ENCODE measurements at places on chromosomes 11 and 22.

GRCh38 chr11:106983991-106984390, 34.3 kb downstream of the GUCY1A2 start:
- no peak for DNase-seq

DNA sequence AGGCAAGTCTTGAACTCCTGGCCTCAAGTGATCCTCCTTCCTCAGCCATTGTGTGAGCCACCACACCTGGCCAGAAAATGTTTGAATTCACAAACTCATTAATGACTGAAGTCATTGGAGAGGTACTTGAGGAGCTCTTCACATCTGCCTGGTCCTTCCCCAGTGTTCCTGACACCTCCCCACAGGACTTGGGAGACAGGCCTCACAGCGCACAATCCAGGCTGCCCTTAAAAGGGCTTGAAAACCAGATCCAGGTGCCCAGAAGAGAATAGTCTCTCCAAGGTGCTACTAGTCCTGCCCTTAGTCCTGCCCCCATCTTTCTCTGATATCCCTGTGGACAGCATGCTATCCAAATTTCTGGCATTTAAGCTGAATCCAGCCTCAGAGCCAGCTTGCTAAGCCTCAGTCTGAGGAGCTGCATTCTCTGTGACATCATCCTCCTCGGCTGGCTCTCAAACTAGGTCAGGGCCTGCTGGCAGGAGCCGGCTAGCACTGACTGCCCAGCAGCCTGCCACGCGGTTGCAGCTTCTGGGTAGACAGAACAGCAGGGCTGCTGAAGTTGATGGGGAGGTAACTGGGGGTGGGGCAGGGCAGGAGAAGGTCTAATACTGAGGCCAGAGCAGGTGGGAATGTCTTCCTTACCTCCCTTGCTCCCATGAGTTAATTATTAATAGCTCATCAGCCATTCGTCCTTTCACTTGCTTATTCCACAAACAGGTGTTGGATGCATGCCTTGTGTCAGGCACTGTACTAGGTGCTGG, 35.3 kb upstream of the NECTIN1 start:
- DNase-seq, result no peak

DNA sequence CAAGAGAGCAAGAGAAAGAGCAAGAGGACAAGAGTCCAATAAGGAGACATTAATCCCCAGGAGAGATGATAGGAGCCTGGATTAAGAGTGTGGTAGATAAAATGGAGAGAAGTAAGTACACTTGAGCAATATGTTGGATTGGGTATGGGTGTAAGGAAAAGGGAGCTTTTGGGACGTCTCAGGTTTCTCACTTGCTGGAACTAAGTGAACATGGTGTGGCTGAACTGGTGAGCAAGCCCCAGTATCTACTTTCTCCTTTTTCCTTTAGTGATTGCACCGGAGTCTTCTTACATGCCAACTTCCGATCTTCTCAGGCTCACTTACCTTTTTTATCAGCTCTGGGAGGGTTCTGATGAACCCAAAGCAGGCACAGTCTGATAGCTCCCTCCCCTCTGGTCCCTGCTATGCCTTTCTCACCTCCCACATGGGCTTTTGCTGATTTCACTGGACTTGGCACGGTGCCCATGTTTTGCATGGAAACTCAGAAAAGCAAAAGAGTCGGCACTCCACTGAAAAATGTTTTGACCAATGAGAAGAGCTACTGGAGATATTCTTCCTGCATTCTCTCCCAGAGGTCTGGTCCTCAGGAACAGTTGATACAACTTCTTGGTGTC, 14.5 kb upstream of the APLNR start:
- peak; percentile 35 for DNase-seq

DNA sequence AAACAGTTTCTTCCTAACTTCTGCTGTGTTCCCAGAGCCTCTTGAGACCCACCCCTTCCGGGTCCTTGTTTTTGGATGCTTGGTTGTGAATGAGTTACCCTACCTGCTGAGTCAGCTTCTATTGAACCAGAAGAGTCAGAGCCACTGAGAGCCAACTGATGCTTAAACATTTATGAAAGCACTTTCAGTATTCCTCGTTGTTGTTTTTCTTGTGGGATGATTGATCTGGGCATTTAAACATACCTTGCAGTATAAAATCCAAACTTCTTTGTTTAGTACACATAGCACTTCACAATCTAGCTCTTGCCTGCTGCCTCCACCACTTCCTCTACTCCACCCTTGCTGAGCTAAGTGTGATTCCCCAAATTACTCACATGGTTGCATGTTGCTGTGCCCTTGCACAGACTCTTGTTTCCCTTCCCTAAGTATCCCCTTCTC, 5.5 kb downstream of the PRSS23 start:
- DNase-seq, result no peak

GRCh38 chr11:3022300-3022967, 30.3 kb upstream of the NAP1L4 start:
- DNase-seq, result no peak

DNA sequence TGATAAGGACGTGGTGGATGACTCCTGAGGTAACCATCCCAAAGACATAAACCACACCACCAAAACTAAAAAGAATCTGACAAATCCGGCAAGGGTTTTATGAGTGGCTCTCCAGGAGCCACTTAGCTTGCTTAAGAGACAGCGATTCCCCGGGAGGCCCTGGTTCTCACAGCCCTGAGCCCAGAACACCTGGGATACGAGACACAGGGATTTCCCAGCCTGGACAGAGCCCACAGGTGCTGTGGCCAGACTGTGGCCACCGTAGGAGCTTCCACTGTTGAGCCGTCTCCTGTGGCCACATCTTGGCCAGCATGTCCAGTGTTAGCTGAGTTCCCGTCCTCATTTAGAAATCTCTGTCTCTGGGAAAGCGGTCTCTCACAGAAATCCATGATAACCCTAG, 71.2 kb upstream of the ASPHD2 start:
- no peak for DNase-seq

- no peak for DNase-seq
Measured at GRCh38 chr11:48169717-48170116, 46.9 kb upstream of the OR4B1 start.

- peak; percentile 28 for DNase-seq
Measured at GRCh38 chr11:56624661-56625110, 10.0 kb upstream of the OR5M1 start.

DNA sequence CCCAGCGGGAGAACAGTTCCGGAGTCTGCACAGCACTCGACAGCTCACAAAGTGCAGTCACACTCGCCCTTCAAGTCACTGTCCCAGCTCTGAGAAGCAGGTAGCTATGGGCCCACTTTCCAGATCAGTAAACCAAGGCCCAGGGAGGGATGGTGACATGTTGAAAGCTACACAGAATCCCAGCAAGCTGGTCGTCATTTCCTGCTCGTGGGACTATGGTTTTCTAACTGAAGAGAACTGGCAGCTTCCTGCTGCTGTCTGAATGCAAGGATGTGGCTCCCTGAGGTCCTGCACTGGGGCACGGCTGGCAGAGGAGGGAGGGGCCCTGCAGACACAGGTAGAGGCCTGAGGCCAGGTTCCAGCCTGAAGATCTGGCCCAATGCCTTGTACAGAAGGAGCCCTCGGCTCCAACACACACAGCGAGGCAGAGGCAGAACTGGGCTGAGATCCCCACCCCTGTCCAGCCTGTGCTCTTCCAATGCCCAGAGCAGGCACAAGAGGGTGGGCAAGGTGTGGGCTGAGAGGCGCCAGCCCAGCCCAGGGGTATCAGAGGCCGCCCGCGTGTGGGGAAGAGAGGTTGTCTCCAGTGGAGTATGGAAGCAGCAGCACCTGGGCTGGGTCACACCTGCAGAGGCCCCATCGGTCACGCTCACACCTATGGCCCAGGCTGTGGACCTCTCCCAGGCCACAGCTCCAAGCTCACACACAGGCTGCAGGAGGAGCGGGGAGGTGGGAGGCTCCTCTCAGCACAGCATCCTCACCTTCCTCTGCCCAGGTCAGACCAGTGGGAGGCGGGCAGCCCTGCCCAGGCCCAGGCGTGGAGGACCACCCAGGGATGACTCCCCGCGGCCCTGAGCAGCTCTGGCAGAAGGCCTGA, 119.2 kb downstream of the PHF21B start:
- DNase-seq, result no peak

GRCh38 chr22:29003975-29004646, 57.5 kb downstream of the C22orf31 start:
- DNase-seq, result peak; percentile 30

- no peak for DNase-seq
Measured at GRCh38 chr11:122882857-122883645, 492 bp downstream of the JHY start.

DNA sequence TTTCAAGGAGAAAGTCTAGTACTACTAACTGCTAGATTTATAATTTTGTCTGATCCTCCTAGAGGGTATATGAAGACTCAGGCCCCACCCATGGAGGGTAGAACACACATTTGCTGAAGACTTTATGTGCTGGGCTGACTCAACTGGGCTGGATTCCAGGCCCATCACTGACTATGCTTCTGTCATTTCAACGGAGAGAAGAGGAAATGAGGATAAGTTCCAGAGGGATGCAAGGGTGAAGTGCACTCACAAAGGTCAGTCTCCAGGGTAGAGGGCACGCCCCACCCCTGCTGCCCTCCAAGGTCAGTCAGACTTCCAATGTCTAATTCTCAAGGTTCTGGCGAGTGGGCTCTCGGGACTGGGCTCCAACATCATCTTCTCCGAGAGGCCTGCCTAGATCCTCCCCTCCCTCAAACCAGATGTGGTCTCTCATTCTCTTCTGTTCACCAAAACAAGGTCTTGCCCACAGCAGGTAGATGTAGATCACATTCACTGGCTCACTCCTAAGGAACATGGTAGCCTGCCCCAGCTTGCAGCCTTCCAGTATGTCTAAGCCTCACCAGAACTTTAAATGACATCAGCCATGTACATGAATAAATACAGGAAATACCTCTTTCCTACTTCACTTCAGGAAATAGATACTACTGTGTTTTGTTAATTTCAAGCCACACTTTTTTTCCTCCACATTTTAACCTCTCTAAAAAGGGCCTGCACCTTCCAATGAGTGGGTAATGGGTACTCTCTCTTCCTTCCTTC, 7.3 kb upstream of the C11orf86 start:
- DNase-seq, result no peak

DNA sequence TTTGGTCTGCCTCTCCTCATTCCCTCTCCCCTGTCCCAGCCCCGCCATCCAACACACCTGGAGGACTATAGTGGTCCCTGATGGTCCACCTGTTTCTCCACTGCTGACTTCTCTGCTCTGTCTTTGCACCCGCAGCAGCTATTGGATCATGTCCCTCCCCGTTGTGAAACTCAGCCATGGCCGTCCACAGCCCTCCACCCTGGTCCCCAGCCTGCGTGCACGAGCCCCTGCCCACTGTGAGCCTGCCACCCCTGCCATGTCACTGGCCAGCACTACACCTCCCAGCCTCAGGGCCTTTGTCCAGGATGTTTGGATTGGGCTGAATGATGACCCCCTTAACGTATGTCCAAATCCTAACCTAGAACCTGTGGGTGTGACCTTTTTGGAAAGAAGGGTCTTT, 47.7 kb upstream of the SMIM38 start:
- DNase-seq, result no peak

- DNase-seq, result no peak
Measured at GRCh38 chr11:126679033-126679432, 321.5 kb downstream of the KIRREL3 start.

DNA sequence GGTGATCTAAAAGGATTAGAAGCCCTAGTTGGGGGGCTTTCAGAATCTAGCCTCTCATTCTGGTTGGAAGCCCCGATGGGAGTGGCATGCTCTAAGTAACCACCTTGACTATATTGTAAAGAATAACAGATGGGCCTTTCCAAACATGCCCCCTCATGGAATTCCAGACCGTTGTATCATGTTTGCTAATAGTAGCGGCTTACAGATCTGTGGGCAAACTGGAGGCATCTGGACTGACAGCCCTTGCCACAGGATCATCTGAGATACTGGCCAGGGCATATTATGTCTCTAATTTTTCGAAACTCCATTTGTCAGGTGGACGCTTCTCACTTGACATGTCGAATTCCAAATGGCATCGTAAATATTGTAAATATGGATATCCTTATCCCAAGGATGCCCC, 10.5 kb downstream of the APIP start:
- DNase-seq, result no peak

- no peak for DNase-seq
Measured at GRCh38 chr22:29784451-29785361, 17.5 kb downstream of the UQCR10 start.

DNA sequence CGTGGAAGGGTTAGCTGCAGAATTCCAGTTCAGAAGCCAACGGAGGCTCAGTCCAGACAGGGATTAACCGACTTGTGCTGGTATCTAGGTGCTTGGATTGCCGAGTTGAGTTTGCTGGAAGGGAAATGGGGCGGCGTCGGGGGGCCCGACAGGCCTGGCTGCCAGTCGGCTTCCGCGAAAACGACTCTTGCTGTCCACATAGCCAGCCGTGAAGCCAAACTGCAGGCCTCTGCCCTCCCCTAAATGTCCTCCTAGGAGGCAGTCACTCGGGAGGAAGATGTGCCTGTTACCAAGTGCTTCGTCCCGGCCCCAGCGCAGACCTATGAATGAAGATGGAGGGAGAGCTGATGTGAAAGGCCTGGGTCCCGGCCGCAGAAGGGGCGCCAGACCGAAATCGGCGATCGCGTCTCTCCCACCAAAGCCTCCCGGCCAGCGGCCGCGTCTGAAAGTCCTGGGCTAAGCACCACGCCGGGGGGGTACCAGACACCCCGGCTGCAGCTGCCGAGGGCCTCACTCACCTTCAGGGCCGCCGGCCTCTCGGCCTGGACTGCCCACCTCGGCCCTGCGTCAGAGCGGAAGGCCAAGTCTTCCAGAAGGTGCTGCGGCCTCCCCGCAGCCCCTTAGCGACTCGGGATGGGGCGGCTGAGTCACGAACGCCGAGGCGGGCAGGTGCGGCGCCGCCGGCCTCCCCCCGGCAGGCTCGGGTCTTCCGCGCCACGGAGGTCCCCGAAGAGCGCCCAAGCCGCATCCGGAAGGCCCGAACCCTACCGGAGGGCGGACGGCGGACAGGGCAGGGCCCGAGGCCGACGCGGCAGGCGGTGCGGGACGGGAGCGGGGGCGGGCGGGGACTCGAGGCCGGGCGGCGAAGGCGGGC, 7.5 kb downstream of the DPAGT1 start:
- DNase-seq, result no peak

GRCh38 chr11:121451986-121452608, at the start of gene SORL1:
SORL1 (plus strand) TSS chr11:121452314; CDS start chr11:121452332, 18 bp downstream.
- DNase-seq, result peak; percentile 71

DNA sequence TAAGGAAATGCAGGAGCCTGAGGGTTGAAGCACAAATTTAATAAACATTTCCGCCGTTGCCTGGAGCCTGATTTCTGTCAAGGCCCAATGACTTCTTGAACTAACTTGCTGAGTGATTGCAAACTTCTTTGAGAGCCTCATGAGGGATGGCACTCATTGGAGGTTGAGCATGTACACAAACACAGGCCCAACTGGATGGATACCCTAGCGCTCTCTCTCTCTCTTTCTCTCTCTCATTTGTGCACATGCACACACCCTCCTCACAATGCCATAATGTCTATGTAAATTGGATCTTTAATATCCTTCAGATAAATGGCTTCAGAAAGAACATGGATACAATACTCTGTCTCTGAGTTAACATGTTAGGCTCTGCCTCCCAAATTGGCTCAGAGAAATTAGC, 597.7 kb upstream of the CADM1 start:
- no peak for DNase-seq

- no peak for DNase-seq
Measured at GRCh38 chr22:44730490-44731356, 21.7 kb upstream of the ARHGAP8 start.
